Activated CD8-positive, alpha-beta T cell treated with anti-CD3 and anti-CD28 coated beads for 36 hours (primary cell): ENCODE measurements at places on chromosomes 6 and 20.

DNA sequence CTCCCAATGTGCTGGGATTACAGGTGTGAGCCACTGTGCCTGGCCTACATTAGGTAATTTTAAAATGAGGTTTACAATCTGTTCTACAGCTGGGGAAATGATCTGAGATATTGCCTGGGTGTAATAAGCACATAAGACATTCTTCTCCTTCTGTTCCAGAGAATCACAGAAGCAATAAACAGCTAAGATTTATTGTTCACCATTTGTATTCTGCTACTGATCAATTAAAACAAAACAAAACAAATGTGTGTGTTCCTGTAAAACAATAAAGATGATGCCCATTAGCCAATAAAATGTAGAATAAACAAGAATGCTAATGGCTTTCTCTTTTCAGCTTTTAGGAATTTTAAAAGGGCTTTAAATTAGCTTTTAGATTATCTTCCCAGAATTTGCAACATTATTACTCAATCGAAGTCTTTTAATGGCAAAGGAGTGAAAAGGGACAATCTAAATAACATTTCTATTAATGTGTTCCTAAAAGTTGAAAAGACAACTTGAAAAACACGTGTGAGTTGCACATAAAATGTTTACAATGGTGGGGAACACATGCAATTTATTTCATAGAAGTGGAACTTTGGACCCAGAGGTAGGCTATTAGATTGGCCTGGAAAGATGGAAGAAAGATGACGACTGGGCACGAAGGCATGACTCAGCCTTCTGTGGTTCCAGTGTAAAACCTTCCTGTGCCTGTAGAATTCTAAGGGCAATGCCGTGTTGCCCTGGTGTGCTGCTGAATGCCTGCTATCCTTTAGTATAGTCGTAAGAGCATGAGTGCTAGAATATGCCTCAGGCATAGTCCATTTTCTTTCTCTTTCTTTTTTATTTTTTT is 29.0 kb upstream of the DEK start:
- DNase-seq: no peak

- no peak for DNase-seq
Observed at GRCh38 chr6:139475646-139476045, 101.2 kb upstream of the CITED2 start.

- DNase-seq: no peak
Observed at GRCh38 chr20:12882832-12883506, 125.8 kb upstream of the SPTLC3 start.

GRCh38 chr6:104201557-104201956 is 658.2 kb downstream of the HACE1 start:
- no peak for DNase-seq

- no peak for DNase-seq
Observed at GRCh38 chr6:123030282-123030681, 34.2 kb downstream of the CLVS2 start.

DNA sequence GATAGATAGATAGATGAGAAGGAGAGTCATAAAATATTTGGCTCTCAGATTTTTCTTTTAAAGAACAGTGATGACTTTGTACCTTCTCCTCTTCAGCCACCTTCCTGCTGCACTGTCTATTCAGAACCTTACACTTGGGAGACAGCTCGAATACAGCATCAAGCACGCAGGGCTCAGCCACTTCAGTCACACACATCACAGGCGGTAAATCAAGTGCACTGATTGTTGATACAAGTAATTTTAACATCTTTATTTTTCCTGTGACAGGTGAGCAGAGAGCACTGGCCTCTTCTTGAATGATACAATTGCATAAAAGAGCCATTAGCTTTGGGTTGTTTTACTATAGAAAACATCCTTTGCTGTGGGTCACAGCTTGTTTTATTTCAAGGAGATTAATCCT is 1118.5 kb upstream of the EYS start:
- DNase-seq: no peak

DNA sequence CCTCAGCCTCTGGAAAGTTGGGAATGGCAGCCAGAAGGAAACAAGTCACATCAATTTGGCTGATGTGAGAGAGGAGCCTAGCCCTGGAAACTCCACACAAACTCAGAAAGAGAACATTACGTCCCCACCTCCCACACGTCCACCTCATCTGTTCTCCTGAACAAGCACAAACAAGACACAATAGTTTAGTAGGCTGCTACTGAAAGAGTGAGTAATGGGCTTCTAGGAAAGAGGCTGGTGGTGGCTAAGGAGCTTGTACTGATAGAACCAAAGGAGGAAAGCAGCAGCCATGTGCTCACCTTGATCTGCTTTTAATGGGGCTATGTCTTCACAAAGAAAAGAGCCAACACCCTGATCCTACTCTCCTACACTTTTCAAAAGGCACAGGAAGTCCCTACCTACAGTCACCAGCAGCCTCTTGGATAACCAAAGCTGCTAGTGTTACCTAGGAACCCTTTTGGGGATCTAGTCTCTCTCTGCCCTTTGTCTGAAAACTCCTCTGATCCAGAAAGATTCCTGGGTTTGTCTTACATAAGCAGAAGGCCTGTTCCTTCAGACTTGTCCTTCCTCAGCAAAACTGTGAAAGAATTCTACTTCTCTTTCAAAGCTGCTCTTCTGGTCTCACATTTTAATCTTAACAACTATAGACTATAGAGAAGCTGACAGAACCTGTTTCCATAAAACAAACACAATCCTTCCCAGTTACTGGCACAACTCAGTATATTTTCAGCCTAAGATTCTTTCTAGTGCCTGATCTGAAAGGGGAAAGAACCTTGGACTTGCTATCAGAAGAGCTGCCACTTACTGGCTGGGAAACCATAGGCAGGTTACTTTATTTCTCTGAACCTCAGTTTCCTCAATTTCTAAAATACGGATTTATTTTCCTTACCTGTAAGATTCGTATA is 3.1 kb downstream of the PLAGL2 start:
- DNase-seq: peak; percentile 96

DNA sequence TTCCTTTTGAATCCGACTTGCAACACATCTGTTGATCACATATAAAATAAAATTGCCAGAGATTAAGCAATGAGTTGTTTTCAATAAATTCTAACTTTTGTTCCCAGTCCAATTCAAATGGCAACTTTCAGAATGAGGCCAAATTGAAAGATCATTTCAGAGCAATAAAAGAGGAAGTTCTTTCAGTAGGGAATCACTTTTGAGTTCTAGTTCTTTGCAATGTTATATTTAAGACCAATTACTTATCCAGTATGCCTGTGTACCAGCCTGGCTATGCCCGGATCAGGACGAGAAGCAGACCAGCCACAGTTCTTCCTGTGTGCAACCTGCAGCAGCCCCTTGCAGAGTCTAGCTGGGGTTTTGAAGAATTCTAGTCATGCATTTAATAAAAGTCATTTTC is 232.5 kb downstream of the BTBD9 start:
- DNase-seq: no peak

- DNase-seq: no peak
Observed at GRCh38 chr6:122806291-122806690, 17.2 kb downstream of the SMPDL3A start.

- no peak for DNase-seq
Observed at GRCh38 chr20:32190616-32191415, 16.7 kb downstream of the PLAGL2 start.

DNA sequence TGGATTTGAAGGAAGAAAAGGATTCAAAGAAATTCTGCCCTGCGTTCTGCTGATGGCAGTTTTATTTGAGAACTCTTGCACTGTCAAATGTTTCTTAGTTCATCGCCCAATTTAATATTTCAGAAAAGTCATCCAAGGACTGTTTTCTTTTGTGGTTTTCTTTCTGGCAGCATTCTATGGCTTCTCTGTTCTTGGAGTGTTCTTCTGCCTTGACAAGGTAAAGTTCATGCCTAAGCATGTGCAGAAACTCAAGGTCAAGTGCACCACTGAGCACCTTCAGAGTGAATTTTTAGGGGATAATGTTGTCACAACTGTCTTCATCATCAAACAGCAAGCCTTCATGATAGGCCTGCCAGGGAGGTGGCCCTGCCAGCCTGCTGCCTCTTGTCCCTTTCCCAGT is 225.6 kb downstream of the PLCB1 start:
- DNase-seq: no peak

- no peak for DNase-seq
Observed at GRCh38 chr6:140285471-140285870, 911.0 kb upstream of the CITED2 start.

GRCh38 chr6:91681296-91681695 is 1094.4 kb upstream of the MAP3K7 start:
- DNase-seq: no peak

- no peak for DNase-seq
Observed at GRCh38 chr6:31879143-31879542, 346 bp upstream of the SLC44A4 start.

DNA sequence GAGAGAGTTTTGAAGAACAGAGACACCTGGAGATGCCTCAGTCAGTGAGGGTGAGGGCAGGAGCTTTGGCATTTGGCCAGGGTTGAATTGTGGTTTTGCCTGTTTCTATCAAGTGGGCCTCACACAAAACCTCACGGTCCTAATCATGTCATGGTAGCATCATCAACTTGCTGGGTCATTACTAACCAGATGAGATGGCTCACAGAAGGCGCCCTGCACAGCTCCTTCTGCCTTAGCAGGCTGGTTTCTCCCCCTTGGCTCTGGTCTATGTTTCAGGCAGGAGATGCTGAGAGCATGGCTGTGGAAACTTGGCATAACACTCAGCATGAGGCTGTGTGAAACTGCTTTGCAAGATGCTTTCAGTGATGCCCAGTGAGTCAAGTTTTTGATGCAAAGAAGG is 99.3 kb downstream of the LRRC1 start:
- peak; percentile 81 for DNase-seq

DNA sequence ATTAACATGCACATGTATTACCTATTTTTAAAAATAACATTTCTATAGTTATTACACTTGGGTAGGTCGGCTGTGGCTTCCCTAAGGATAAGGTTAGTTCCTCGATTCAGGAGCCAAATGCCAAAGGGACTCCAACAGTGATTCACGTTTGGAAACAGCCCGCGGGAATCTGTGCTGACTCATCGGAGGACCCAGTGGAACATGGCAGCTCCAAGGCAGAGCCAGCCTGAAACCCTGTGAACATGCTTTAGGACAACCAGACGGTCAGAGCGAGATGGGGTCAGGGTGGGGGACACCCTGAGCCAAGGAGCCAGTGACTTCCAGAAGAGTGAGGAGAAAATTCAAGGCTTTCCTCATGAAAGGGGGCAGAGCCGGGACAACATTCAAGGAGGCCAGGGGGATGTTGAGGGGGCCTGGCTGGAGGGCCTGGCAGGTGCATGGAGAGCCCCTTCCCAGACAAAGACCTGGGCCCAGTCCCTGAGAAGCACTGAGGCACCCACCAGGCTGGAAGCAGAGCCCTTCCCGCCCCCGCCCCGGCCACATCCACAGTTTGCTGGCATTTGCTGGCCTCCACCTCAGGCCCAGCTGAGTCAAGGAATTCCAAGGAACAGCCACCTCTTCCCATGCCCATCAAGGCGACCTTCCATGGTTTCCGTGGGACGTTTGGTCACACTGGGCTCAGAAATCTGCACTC is 133.2 kb downstream of the SNX5 start:
- DNase-seq: no peak

GRCh38 chr6:73515204-73515655 is 5.6 kb downstream of the EEF1A1 start:
- DNase-seq: peak; percentile 41

DNA sequence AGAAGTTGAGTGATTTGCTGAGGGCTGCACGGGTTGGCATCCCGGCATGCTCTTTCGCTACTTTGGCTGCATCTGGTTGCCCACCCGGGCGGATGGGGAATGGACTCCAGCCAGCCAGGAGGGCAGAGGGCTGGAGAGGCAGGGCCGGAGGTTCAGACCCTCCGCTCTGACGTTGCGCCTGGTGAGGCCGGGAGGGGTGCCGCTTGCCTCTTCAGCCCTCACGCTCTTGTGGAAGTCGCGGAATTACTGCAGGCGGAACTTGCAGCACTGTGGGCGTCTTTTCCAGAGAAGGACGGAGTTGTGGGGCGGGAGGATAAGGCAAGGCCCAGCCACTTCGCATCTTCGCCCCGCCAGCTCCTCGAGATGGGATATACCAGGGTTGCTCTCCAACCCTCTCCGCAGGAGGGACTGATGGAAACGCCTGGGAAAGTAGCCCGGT is 656 bp downstream of the RTEL1 start:
- no peak for DNase-seq

GRCh38 chr6:38549795-38550194 is 89.9 kb downstream of the BTBD9 start:
- DNase-seq: no peak

DNA sequence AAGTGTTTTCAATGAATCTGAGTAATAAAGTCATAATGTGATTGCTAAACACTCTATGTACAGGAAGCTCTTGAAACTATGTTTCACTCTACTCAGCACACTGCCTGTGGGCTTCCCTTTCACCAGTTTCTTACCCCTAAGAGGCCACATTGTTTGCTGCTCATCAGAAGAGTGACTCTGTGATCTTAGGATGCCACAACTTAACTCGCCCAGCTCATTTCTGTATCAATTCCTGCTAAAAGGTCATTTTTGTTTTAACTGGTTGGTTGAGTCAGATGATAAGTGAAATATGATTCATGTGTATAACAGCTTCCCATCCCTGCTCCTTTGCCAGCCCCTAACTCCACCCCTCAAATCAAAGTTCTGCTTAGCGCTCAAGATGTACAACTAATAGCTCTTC is 9.8 kb upstream of the NDUFAF4 start:
- DNase-seq: peak; percentile 79

DNA sequence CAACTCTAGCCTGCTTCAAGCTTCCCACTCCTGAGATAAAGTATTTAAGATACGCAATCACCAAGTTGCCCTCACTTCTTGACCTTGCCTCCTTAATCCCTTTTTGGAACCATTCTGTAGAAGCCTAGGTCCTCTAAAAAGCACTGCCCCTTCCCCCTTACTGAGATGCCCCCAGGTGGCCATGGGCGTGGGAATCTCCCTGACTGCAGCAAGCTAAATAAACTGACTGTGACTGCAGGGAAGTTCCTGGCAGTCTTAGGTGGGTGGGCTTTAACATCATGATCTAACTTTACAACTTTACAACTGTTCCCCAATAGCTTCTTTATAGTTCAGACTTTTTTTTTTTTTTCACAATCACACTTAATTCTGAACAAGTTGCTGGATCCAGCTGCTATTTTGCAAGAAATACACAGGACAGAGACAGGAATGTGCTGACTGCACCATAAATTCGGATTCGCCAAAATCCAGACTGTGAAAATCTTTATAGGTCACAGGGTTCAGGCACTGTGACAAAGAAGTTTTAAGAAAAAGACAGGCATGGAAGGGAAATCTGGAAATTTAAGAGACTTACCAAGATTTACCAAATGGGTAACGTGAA is 344.2 kb upstream of the SULF2 start:
- DNase-seq: no peak
